ENCODE measurements at places on chromosomes 12 and 14.

DNA sequence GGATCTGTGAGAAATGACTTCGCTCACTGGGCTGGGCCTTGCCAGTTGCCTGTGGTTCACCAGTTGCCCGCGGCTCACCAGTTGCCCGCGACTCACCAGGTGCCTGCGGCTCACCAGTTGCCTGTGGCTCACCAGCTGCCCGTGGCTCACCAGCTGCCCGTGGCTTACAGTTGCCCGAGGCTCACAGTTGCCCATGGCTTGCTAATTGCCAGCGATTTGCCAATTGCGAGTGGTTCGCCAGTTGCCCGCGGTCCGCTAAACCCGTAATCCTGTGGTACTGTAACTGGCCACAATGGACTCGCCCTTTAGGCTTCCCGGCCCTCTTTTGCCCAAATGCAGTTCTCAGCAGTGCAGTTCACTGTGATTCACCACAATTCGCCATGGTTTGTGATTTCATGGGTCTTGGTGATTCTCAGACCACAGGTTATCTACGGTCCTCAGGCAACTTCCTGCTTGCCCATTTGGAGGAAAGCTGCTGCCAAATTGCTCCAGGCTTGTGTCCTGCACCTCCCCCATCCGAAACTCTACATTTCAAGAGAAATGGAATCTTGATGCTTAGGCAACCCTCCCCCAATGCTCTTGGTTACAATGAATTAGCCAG lies 15.0 kb upstream of the MEG3 start:
- DNase-seq: no peak

- DNase-seq: no peak
These were observed 17.8 kb downstream of the SRRM4 start for GRCh38 chr12:118999107-118999506.

GRCh38 chr12:68231229-68231628 lies 5.6 kb upstream of the IL26 start:
- no peak for DNase-seq

GRCh38 chr12:129185855-129186254 lies 332.6 kb downstream of the GLT1D1 start:
- no peak for DNase-seq

GRCh38 chr12:119840582-119840981 lies 36.5 kb downstream of the CIT start:
- DNase-seq: no peak

DNA sequence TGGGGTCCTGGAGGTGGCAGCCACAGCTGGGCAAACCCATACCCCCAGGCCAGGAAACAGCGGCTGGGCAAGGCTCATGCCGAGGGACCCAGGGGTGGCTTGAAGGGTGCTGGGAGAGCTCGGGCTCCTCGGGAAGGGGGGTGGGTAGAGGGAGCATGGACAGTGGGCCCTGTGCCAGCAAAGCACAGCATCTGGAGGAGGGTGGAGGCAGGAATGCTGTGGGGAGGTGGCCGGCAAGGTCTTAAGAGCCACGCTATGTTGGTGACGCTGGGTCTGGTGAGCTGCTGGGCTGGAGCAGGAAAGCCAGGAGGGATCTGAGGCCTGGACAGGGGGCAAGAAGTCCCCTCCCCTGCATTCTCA lies 48.2 kb upstream of the DLK1 start:
- DNase-seq: no peak

DNA sequence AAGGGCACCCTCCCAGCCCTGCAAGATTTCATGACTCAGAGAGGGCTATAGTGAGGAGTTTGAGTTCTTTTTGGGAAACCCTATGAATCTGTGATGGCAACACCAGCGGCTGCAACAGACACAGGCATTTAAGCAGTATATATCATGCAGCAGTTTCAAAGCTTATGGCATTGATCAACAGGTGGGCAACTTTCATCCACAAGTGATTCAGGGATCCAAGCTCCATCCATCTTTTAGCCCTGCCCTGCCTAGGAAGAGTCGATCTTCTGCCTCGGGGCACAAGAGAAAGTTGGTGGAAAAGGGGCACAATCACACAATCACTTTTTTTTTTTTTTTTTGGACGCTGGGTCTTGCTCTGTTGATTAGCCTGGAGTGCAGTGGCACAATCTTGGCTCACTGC lies 8.3 kb upstream of the FAM222A start:
- no peak for DNase-seq

GRCh38 chr12:7439579-7440505 lies 4.1 kb downstream of the CD163L1 start:
- no peak for DNase-seq

GRCh38 chr12:95227818-95228356 lies 10.3 kb downstream of the VEZT start:
- no peak for DNase-seq

GRCh38 chr14:50786751-50787464 lies 44.1 kb downstream of the NIN start:
- DNase-seq: no peak

DNA sequence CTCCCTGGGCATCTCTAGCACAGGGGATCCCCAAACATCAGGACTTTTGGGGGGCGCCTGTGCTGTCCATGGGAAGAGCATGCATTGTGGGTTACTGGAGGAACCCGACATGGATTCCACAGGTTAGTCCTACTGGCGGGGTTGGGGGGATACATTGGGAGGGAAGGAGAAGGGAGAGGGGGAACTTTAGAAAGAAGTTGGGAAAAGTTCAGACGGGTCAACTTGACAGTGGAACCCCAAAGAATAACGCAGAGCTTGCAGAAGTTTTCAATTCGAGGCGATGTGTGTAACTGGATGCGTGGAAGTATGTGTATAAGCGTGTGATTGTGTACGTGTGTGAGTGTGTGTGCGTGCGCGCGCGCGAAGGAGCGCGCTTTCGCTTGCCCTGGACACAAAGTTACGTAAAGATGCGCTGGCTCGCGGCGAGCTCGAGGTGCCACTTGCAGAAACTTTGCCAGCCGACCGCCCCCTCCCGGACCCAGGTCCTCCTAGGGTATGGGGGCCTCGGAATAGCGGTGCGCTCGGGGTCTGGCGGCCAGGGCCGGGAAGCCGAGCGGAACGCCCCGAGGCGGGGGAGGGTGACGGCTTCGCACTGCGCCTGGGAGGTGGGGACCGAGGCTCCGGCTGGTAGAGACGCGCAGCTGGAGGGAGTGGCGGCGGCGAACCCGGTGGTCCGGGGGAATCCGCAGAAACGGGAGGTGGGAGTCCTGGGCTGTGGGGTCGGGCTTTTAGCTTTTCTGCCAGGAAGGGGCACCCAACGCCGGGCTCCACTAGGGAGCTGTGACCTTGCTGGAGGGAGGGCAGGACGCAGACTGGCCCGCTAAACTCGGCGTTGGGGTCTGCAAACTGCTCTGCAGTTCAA lies 669 bp downstream of the RFX4 start:
- no peak for DNase-seq

- no peak for DNase-seq
These were observed 34.6 kb downstream of the P2RX7 start for GRCh38 chr12:121167232-121167820.

DNA sequence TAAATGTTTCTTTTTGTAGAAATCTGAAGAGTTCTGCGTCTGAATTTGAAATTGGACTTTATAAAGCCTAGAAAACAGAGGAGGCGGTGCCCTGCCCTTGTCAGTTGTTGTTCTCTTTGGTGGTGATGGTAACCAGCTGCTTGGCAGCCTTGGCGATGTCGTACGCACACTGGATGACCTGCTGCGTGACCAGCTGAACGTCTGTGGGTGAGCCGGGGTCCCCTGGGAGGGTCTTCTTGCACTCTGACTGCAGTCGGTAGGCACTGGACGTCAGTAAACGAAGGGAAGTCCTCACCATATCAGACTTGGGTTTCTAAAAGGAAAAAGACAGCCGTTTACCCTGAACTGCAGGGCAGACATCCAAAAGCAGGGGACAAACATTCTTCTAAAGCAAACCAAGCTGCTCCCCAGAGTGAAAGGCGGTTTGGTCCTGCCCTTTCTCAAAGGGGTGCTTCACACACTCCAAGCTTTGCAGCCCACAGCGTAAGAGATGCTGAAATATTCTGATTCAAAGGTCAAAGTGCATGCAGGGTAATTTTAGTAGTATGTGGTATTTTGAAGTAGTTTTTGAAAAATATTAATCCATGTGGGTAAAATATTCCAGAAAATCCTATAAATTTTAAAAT lies 32.9 kb downstream of the TCHP start:
- DNase-seq: no peak

DNA sequence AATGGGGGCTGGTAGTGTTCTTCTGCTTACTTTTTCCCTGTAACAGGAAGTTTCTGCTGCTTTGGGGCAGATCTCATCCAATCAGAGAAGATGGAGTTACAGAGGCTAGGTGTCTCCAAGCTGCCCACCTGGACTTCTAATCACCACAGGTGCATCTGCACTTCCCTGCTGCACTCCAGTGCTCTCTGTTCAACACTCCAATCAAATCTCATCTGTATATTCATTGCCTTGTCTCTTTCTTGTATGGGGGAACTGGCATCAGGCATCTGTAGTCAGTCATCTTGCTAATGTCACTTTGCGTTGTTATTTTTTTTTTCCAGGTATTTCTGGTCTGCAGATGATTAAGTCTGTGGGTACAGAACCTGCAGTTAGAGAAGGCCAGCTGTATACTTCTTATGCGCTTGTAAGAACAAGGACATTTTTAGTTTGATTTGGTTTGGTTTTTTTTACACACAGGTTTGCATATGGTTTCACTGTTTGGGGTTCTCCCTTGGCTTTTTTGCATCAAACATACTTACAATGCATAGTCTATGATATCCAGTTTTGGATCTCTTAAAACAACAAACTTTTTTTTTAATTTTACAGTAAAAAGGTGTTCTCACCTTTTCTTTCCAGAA lies 116.0 kb downstream of the METTL25 start:
- no peak for DNase-seq

DNA sequence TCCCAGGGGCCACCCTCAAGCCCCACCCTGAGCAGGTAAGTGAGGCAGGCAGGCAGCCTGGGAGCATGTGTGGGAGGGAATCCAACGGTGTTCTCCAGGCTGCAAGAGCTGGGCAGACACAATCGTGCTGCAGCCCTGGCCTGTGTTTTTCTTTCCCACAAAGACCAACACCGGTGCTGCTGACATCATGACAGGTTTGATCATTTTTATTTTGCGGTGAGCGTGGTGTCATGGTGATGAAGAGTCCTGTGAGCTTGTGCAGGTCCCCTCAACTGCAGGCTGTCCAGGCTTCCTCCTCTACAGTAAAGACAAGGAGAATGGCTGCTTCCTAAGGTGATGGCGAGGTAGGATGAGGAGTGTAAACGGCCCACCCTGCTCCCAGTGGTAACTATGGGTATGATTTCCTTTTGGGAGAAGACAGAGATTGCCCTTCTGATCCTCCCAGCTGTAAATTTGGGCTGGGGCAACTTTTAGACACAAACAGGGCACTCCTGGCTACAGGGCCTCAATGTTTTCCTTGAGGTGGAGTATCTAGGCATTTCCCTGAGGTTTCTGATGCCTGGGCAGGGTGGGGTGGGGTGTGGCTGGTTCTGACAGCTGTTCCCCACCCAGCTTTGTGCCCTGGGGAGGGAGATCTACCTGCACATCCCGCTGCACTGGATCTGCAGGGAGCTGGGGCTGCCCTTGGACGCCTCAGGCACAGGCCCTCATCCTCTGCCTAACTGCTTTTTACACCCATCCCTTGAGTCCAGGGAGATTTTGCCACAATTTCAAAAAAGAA lies 109.1 kb downstream of the VCPKMT start:
- DNase-seq: no peak

GRCh38 chr12:55132816-55133215 lies 6.6 kb downstream of the OR9K2 start:
- no peak for DNase-seq

GRCh38 chr14:100605230-100605629 lies 18.0 kb upstream of the BEGAIN start:
- DNase-seq: no peak

GRCh38 chr12:76255281-76255680 lies 92.9 kb downstream of the BBS10 start:
- DNase-seq: no peak

DNA sequence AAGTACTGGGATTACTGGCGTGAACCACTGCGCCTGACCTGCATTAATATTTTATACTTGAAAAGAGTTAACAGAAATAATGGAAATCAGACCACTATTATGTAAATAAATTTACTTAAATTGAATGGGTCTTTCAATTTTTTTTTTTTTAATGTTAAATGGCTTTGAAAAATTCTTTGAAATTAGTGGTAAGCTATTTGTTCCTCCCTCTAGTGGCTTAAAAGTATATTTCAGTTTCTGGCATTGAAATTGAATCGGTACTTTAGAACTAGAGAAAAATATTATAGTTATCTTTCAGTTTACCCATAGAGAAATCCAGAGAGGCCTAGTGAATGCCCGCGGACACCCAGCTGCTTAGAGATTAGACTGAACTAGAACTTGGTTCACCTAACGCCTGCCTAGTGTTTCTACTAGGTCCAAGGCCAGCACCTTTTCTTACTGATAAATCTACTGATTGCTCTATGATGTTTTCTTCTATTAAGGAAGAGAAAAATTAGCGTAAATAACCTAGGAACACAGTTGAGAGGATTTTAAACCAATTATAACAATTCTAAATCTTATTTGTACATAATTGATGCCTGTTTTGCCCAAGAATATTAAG lies 106.5 kb downstream of the EML1 start:
- DNase-seq: no peak

GRCh38 chr14:54944737-54945391 lies 42.2 kb upstream of the GCH1 start:
- no peak for DNase-seq

- DNase-seq: peak; percentile 70
These were observed 642 bp downstream of the SLC38A2 start for GRCh38 chr12:46371718-46372543.

- no peak for DNase-seq
These were observed 131.8 kb upstream of the MAP1LC3B2 start for GRCh38 chr12:116427200-116427930.

DNA sequence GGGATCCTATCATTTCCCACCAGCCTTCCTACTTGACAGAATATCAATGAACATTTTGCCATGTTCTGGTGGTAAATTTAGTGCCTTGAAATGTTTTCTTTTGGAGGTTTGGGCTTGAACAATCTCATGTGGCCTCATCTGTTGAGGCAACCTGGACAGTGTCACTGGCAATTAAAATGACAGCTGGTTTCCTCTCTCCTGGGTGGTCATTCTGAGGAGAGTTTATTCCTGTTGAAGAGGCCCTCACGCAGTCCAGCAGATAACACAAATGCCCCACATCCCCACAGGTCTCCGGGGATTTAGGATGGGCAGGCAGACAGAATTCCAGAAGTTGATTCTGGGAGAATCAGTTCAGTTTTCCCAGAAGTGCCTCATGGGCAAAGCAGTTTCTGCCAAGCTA lies 41.9 kb downstream of the MMAB start:
- DNase-seq: no peak

All from NCI-H2029 (cell line).